ENCODE measurements at places on chromosomes 5 and 9.

DNA sequence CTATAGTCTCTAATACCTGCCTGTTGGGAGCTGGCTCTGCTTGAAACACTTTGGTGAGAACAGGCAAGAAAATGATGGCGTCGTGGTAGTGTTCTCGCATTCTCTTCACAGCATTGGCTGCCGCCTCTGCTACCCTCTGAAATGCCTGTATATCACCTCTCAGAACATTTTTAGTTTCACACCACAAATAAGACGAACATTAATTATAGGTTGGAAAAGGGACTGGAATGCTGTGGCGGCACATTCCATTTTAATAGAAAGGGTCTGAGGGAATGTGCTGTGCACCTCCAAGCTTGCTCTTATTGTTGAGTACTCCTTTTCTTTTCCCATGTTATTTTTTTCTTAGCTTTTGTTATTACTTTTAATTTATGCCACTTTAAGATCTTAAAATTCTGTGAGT, 134.6 kb upstream of the HMHB1 start:
- DNase-seq: no peak

DNA sequence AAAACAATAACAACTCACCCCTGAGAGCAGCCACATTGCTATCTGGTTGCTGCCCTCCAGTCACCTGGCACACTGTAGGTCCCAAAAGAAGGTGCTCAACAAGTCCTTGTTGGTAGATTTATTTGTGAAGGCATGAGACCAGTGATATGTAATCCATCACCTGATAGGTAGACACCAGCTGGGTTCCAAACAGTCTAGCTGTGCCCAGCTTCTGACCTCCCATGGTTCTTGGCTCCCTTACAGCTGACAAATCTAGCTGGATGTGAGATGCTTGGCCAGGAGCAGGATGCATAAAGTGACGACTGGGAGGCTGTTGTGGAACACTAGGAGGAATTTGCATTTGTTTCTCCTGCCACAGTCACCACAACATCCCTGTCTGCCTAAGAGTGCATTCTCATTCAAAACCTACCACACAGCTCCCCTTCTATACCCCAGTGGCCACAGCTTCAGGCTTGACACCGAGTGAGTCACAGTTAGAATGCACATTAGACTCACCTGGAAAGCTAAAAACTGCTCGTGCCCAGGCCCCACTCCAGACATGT, 7.8 kb upstream of the VLDLR start:
- peak; percentile 38 for DNase-seq

DNA sequence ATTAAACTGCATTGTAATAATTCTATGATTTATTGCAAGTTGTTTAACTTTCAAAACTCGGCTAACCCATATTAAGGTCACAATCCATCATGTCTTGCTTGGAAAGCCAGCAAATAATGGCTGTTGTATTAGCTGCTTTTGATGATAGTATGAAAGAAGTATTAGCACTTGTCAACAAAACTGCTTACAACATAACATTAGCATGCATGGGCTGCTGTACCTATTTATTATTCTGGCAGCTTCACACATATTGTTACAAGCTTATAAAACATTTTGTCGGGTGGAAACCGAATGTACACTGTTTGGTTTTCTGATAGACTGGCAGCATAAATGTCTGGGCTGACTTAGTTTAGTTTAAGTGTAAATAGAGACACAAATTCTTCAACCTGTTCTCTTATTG, 378.3 kb downstream of the KIAA0825 start:
- DNase-seq: no peak

- no peak for DNase-seq
Measured at GRCh38 chr5:39775086-39775796, 350.5 kb upstream of the DAB2 start.

DNA sequence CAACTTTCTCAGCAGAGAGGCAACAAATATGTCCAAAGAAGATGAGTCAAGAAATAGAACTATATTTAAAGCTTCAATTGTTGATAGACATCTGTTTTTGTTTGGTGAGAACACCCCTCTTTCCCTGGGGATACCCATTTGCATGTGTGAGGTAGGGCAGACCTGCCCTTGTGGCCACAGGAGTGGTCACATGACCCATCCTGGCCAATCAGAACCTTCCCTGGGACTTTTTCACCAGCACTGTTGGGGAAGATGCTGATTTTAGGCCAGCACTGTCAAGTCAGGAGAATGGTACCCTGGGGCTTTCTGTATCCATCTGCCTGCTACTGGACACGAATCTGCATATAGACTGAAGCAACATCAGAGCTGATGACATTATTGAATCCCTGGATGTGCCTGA, 211.2 kb downstream of the CDK5RAP2 start:
- DNase-seq: no peak

DNA sequence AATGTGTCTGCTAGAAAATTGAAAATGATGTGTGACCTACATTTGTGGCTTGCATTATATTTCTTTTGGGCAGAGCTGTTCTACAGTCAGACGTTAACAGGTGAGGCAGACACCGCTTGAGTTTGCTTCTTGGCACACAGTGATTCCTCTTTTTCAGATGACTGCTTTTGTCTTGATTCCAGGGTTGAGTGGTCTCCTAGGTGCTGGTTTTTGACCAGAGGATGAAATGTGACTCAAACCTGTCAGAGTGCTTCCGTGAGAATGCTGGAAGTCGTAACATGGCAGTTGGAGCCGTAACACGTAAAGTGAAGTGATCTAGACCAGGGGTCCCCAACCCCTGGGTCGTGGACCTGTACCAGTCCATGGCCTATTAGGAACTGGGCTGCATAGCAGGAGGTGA, 28.3 kb upstream of the NDFIP1 start:
- DNase-seq: peak; percentile 40

- no peak for DNase-seq
Measured at GRCh38 chr5:12645582-12645981, 741.3 kb upstream of the CTNND2 start.

- no peak for DNase-seq
Measured at GRCh38 chr5:55480781-55481180, 54.0 kb downstream of the PLPP1 start.

DNA sequence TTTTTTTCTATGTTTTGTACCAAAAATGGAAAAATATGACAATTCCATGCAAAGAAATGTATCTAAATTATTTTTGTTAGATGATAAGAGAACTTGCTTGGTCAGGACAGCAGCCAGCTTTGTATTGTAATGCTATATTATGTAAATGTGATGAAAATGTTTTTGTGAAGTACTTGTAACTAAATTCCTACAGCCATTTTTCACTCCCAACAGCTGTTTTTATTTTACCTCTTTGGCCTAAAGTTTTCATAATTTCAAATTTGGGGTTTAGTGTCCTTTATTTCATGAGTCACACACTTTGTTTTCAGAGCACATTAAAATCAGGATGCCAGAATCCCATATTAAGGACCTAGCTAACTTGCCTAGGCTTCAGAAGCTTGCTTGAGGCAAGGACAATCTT, 64.1 kb downstream of the WDR41 start:
- no peak for DNase-seq

DNA sequence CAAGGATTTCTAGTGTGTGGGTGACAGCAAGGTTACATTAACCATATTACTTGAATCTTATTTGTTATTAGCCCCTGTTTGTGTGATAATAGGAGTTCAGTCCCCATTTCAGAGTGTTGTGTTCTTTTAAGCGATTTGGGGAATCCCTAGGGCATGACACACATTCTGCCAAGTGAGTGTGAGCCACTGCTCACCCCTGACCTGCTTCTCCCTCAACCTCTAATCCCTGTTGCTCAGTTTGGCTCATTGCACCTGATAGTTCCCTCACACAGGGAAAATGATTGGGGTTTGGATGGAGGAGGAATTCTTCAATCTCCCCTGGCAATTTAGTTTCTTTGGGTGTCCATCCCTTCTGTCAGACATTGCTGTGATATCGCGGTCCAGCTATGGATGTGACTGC, 149.2 kb downstream of the DMRTA1 start:
- no peak for DNase-seq

Data from NCI-H774 (cell line).